Activated naive CD8-positive, alpha-beta T cell treated with anti-CD3 and anti-CD28 coated beads, Interleukin-2, amount 10 ng/mL, durations not matched to agents 7 days and 5 days (primary cell): ENCODE measurements at places on chromosomes 3 and 15. TPM values are rescaled to one million over a fixed set of nuclear protein-coding genes. Genes with fewer than 3 reads are reported as not detected.

DNA sequence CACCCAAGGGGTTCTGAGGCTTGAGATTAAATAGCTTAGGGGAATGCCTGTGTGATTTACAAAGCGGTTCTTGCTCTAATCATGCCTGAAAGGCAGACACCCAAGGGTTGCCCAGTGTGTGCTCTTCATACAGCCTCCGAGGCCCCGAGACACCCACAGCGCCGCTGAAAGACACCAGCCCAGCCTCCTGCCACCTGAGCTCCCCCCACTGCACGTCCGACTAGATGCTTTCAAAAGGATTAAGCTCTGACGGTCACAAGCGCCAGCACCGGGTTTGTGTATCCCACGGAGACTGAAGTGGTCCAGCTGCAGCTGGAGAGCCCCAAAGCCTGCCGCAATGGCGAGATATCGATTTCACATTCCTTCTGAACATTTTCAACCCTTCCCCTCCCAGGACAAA lies 50.3 kb downstream of the SPATA12 start:
- DNase-seq: no peak
- H3K4me3 ChIP-seq: no peak overlapping the region
- H3K27me3 ChIP-seq: peaks cover 8% of the 10 kb centered on the region
- H3K4me1 ChIP-seq: peaks cover 4% of the 10 kb centered on the region

DNA sequence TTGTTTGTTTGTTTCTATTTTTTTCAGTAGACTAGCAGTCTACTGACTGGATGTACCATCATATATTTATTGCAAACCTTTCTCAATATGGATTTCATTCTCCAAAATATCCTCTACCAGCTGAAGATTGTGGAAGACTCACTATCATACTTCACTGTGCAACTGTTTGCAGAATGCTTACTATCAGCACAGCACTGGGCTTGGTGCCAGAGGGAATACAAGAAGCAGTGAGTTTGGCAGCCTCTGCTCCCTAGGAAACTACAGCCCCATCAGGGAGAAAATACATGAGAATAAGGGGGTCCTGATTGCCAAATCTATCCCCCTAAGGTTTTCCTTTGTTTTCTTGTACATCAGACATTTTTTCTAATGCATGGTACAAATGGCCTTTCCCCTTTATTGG lies 27.5 kb downstream of the AQP9 start:
- peaks cover 42% of the 10 kb centered on the region for H3K27me3 ChIP-seq
- H3K4me1 ChIP-seq: no peaks in the 10 kb centered on the region
- H3K27ac ChIP-seq: no peak overlapping the region
- DNase-seq: no peak
- no peak overlapping the region for H3K4me3 ChIP-seq

- peaks cover 3% of the 10 kb centered on the region for H3K36me3 ChIP-seq
- peaks cover 25% of the 10 kb centered on the region for H3K27me3 ChIP-seq
- H3K4me3 ChIP-seq: no peak overlapping the region
- peaks cover 4% of the 10 kb centered on the region for H3K4me1 ChIP-seq
- no peak overlapping the region for H3K27ac ChIP-seq
Measured at GRCh38 chr3:128453501-128454309, 13.0 kb downstream of the DNAJB8 start.

DNA sequence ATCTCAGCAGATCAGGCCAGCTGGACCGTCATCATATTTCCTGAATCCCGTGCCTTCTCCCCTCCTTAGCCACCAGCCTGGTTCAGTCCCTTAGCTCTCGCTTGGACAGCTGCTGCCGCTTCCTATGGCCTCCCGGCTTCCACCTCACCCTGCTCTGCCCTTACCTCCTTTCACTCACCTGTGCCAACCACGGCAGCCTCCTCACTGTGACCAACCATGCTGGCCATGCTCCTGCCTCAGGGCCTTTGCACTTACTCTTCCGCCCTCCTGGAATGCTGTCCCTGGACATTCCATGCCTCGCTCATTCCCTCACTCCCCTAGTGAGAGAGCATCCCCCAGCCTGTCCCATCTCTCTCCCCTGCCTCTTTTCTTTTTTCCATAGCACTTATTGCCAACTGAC lies 19.2 kb downstream of the GRIP2 start:
- no peak overlapping the region for H3K27ac ChIP-seq
- H3K4me3 ChIP-seq: no peak overlapping the region
- DNase-seq: peak; percentile 10
- no peaks in the 10 kb centered on the region for H3K27me3 ChIP-seq
- H3K4me1 ChIP-seq: no peaks in the 10 kb centered on the region

GRCh38 chr3:30675774-30676173 lies 69.4 kb downstream of the TGFBR2 start:
- no peaks in the 10 kb centered on the region for H3K27me3 ChIP-seq
- no peak for DNase-seq
- no peak overlapping the region for H3K4me3 ChIP-seq
- peaks cover 72% of the 10 kb centered on the region for H3K4me1 ChIP-seq
- H3K36me3 ChIP-seq: peaks cover 83% of the 10 kb centered on the region

- DNase-seq: no peak
- H3K4me3 ChIP-seq: no peak overlapping the region
- H3K27me3 ChIP-seq: peaks cover 18% of the 10 kb centered on the region
- H3K36me3 ChIP-seq: no peaks in the 10 kb centered on the region
Measured at GRCh38 chr3:40103829-40104228, 205.7 kb upstream of the EIF1B start.

Gene TMEM207
- not detected for total RNA-seq

Gene MKRN3
- 2.9 TPM for total RNA-seq

Gene CCR3
- total RNA-seq: 1.3 TPM

Gene VGLL3
- total RNA-seq: not detected
